Activated CD8-positive, alpha-beta T cell treated with anti-CD3 and anti-CD28 coated beads for 36 hours (primary cell): ENCODE measurements at places on chromosomes 12 and 14.

DNA sequence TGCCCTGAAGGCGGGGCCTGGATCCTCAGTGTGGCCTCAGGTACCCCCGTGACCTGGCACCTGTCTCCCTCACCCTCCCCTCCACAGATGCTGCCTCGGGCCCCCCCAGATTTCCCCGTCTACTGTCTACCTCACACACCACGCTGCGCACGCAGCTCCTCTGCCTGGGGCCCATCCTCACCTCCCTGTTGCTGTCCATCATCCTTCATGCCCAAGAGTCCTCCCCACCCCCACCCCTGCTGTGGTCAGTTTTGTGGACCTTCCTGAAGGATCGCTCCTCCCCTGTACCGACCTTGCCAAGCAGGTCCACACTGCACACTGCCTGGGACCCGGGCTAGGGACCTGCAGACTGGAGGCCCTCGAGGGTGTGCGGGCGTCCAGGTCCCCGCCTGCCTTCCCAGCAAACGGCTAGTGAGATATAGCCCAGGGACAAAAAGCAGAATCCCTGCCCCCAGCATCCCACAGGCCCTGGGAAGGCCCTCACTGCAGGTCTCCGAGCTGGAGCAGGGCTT is 197.4 kb upstream of the DIO3 start:
- no peak for DNase-seq

GRCh38 chr12:118185602-118186397 is 49.9 kb downstream of the PEBP1 start:
- no peak for DNase-seq

GRCh38 chr12:52622349-52622748 is 4.0 kb upstream of the KRT73 start:
- no peak for DNase-seq

DNA sequence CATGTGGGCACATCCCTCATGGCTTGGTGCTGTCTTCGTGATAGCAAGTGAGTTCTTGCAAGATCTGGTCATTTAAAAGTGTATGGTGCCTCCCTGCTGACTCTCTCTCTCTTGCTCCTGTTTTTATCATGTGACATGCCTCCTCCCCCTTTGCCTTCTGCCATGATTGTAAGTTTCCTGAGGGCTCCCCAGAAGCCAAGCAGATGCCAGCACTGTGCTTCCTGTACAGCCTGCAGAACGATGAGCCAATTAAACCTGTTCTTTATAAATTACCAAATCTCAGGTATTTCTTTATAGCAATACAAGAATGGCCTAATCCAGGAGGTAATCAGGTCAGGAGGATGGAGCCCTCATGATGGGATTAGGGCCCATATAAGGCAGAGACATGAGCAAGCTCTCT is 116.3 kb downstream of the DPF3 start:
- no peak for DNase-seq

- no peak for DNase-seq
These were observed 1.7 kb downstream of the ZBTB39 start for GRCh38 chr12:57004651-57005050.

DNA sequence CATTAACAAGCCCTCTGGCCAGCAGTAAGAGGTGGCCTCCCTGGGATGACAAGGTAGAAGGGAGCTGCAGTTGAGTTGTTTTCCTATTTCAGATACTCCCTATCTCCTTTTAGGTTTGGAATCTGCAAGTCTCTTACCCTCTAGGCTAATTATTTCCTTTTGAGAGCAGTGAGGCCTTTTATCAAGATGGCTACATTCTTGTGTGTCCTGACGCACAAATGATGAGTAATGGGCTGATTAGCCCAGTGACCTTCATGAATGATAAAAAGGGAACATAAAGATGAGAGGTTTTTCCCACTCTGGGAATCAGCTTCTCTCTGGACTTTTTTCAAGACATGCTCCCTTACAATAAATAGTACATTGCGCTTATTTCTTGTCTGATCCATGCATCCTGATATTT is 22.9 kb downstream of the DYRK2 start:
- no peak for DNase-seq

DNA sequence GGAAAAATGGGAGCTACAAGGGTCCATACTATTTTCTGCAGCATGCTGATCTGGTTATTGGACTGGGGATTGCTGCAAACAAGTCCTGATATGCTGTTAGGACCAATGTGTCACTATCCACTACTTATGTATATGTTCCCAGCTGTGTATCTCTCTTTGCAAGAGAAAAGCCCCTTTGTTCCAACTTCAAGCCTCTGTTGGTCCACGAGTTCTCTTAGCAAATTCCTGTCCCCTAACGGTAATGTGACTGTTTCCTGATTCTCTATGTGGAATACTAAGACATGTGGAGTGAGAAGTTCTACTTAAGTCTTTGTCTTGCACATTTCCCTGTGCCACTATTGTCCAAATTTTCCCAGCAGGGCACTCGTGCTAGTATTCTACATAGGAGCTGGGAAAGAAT is 557.7 kb downstream of the FSCB start:
- no peak for DNase-seq

DNA sequence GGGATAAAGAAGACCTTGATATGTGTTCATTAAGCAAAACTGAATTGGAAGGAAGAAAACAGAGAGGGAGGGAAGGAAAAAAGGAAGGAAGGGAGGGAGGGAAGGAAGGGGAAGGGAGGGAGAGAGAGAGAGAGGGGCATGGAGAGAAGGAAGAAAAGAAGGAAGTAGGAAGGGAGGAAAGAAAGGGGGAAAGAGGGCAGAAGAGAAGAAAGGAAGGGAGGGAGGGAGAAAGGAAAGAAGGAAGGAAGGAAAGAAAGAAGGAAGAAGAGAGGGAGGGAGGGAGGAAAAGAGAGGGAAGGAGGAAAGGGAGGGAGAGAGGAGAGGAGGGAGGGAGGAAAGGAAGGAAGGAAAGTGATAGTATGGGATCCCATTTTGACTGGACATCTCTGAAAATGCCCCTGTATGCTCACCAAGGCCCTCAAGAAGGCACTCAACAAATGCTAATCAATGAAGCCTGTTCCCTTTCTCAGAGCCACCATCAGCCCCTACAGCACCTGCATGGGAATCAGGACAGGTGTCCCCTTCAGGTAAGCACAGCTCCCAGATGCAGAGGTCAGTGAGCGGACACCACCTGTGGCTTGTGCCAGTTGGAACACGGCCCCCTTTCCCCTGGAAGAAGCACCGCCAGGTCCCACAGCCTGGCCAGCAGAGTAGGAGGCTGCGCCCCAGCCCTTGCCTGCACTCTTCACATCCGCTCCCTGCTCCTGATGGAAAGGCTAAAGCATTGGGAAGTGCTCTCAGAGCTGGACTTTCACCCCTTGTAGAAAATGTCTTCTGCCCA is 161.4 kb upstream of the DIO3 start:
- DNase-seq, result no peak

DNA sequence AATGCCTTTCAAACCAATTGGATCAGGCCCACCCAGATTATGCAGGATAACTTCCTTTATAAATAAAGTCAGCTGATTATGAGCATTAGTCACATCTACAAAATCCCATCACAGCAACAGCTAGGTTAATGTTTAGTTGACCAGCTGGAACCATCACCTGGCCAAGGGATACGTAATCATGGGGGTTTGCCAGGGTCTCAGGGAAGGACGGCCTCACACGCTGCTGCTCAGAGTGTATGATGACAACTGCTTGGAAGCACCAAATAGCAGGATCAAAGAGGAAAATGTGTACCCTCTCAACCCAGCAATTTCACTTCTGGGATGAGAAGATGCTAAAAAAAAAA is 162.6 kb downstream of the SLC15A4 start:
- no peak for DNase-seq

DNA sequence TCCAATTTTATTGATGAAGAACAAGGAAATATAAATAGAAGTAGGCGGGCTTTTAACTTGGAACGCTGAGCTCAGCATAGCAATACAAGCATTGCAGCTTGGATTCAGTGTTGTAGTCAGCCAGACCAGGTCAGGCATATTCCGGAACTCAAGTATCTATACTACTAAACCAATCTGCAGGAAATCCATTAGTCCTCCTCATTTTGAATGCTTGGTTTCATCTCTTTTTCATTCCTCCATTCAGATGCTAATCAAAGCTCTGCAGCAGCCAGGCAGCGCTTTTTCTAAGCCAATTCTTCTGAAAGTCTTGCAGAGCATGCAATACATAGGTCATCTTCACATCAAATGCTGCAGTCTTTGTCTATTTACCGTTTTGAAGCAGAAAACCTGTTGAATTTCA is 49.0 kb downstream of the KIF21A start:
- no peak for DNase-seq

DNA sequence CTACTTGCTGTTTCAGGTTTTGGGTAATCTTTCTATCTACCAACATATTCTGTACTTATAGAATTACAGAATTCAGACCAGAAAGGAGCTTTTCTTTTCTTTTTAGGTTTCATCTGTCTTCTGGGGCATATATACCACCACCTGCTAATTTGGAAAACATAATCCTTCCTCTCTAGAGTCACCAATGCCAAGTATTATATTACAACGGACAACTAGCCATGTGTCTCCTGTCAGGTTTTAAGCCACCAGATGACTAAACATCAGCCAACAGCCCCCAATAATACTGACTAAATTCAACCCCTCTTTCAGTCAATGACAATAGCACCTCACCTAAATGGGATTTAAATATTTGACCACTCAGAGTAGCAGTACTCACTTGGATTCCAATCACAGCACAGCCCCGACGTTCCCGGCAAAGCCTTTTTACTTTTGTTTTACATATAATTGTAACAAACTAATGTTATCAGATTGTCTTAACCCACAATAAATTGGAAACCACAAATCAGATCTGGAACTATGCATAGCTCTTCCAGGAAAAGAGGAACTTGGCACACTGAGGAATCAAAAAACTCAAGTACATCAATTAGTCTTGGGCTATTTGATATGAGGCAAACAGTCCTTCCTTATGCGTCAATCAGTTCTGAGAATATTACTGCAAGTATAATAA is 13.5 kb downstream of the SLC11A2 start:
- no peak for DNase-seq

DNA sequence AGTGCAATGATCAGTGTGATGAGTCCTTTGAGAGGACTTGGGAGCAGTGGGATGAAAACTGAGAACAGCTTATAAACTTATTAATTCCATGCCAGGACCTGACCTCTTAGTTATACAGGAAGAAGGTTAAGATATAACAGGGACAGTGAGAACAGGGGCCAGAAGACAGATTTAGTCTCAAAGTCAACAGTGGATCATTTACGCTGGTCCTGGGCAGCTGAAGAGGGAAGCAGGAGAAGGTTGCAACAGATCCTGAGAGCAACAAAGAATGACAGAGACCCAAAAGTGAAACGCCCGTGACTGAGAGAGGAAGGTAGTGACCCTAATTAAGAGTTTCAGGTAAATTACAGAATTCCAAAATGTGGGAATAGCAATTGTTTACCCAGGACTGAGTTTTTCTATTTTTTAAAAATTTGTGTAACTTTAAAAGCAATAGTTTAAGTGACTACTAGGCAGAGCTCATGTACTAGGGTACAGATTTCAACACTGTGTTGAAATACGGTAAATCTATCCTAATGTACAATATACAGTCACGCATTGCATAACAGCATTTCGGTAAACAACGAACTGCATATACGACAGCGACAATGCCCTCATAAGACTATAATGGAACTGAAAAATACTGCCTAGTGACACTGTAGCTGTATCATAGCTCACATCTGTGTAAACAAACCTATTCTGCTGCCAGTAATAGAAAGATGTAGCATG is 77.7 kb upstream of the GNPNAT1 start:
- DNase-seq, result no peak
